AG04449 (cell line): ENCODE measurements at places on chromosomes 2 and 18.

GRCh38 chr2:66431274-66431642, 3.7 kb upstream of the MEIS1 start:
- DNase-seq: no peak

- no peak for DNase-seq
These were observed 801.8 kb downstream of the CCDC85A start for GRCh38 chr2:56985609-56986008.

DNA sequence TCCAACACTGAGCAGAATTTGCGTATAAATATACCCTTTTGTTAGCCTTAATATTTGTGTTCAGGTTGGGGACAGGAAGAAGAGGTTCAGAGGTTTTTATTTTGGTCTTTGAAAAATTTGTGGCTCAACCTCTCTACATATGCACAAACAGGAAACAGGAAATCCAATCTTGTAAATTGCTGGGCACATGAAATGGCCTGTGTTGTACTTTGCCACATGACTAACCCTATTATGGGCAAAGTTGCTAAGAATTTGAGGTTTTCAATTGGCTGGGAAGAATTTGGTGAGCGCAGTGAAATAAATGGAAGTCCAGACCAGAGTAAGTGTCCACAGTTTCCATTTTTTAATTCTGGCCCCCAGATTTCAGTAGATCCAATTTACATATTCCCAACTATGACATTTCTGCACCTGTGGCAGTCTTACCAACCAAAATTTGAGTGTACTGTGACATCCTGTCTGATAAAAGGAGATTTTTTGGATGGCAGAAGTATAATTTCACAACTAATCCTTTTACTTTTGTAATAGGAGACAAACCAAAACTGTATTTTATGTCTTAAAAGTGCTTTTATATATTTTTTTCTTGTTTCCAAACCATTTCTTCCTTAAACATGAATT, 63.6 kb downstream of the COX7A2L start:
- no peak for DNase-seq

GRCh38 chr2:171004833-171005232, 75.8 kb downstream of the GORASP2 start:
- no peak for DNase-seq

- DNase-seq: no peak
These were observed 136.3 kb downstream of the OLA1 start for GRCh38 chr2:174112073-174112472.

DNA sequence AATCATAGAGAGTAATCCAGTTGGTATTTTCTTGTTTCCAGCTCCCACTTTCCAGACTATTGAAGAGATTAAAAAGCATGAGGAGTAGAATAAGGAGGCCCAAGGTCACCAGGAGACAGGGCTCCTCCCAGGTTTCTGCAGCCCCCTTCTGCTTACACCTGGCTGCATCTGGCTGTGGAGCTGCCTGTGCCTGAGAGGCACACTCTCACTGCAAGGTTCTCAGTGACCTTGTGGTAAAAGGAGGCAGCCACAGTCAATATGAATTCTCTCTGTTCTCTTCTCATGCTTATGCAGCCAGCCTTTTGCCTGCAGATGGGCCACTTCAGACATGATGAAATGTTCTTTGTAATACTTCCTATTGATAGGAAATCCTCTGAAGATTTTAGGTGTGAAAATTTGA, 233.7 kb downstream of the MYO3B start:
- no peak for DNase-seq

DNA sequence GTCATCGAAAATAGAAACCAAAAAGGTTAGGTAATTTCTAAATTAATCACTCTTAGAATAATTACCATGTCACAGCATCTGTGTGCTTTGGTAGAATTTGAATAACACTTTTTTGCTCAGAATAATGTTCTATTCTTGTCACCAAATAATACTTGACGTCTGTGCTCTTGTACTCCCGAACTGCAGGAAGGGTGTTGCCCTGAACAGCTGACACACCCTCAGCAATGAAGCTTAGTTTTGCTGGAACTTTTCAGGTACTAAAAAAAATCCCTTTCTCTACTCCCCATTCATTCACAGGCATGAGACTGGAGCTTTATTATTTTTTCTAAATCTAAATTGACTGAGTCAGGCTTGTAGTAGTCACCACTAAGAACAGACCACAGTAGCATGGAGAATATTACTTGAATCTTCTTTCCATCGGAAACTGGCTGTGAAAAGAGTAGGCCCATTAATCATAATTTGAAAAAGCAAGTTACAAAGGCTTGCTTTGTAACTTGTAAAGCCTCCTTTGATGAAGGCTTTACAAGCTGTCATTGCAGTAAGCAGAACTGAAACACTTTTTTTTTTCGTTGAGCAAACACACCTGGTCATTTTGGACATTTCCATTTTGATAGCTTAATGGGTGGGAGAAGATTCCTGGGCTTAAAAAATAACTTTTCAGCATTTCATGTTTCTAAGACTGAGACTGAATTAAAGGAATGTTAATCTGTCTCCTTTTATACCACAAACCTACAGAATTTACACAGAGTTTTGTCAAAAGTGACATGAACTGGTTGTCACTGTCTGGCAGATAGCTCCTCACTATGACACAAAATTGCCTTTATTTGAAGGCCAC, 70.3 kb upstream of the PELI1 start:
- no peak for DNase-seq
